Endothelial cell of umbilical vein (primary cell): ENCODE measurements at places on chromosomes 13 and 19. TPM values are rescaled to one million over a fixed set of nuclear protein-coding genes. Genes with fewer than 3 reads are reported as not detected.

Gene LHB
- not detected in 2 replicates for total RNA-seq

Gene GJB6
- not detected in 2 replicates for total RNA-seq

GRCh38 chr13:44259045-44260027, 114.3 kb upstream of the SERP2 start:
- H3K4me3 ChIP-seq: no peak overlapping the region
- peak overlapping the region; percentile 55 for H3K27ac ChIP-seq
- H3K27me3 ChIP-seq: no peaks in the 10 kb centered on the region
- peak; percentile 67 for DNase-seq

Gene MISP
- not detected in 2 replicates for total RNA-seq

DNA sequence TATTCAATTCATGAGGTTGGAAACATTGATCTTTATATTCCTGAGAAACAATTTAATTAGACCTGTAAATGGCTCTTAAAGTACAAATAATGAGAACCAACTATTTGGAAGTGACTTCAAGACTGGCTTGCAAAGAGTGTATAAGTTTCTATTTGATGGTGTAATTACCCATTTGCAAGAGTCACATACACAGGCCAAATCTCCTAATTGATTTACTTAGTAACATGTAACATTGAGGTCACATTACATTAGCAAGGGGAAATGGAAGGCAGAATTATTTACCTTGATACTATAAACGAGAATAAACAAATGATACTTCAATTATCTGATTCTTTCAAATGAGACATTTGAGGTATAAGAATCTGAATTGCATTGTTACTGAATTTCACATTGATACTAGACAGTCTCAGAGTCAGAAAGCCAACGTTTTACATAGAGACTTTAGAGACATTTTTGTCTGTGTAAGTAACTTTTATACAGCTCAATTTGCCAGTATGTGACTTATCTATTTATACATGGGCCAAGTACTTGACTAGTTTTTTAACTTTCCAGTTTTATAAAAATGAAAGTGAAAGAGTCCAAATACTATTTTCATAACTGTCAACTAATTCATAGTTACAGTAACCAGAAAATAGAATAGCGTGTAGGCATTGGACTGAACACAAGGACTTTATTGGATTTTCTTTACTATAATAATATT, 95.6 kb upstream of the RFC3 start:
- no peak overlapping the region for H3K4me3 ChIP-seq
- peaks cover 8% of the 10 kb centered on the region for H3K4me1 ChIP-seq
- H3K27me3 ChIP-seq: no peaks in the 10 kb centered on the region
- H3K27ac ChIP-seq: no peak overlapping the region
- H3K36me3 ChIP-seq: no peaks in the 10 kb centered on the region

GRCh38 chr13:109699628-109700071, 86.7 kb downstream of the IRS2 start:
- no peak for DNase-seq
- H3K36me3 ChIP-seq: no peaks in the 10 kb centered on the region
- H3K27me3 ChIP-seq: no peaks in the 10 kb centered on the region
- no peak overlapping the region for H3K4me3 ChIP-seq
- H3K4me1 ChIP-seq: no peaks in the 10 kb centered on the region

- H3K36me3 ChIP-seq: no peaks in the 10 kb centered on the region
- no peak overlapping the region for H3K27ac ChIP-seq
- H3K4me3 ChIP-seq: no peak overlapping the region
- peaks cover 13% of the 10 kb centered on the region for H3K27me3 ChIP-seq
These were observed 9.9 kb downstream of the IGFL1 start for GRCh38 chr19:46239193-46240024.

GRCh38 chr19:38252941-38253691, 3.1 kb downstream of the PPP1R14A start:
- no peaks in the 10 kb centered on the region for H3K27me3 ChIP-seq
- no peak for DNase-seq
- no peaks in the 10 kb centered on the region for H3K36me3 ChIP-seq

DNA sequence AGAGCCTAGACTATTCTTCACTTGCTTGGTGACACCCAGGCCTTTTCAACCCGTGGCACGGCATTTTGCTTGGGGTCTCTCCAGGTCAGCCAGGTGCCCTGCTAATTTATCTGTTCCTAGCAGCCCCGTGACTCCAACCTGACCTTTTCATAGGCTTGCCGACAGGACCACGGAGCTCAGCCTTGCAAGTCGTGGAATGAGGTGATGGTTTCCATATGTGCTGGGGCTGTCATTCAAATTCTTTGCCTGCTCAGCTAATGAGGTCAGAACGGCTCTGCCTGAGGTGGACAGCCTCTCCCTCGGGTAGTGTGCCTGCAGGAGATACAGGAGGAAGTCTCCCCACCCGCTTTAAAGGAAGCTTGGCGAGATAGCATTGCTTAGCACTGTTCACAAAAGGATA, 61.0 kb downstream of the SHISA2 start:
- DNase-seq: no peak
- H3K27me3 ChIP-seq: no peaks in the 10 kb centered on the region
- no peaks in the 10 kb centered on the region for H3K4me1 ChIP-seq
- H3K36me3 ChIP-seq: no peaks in the 10 kb centered on the region
- no peak overlapping the region for H3K27ac ChIP-seq

GRCh38 chr13:83229574-83230305, 652.5 kb downstream of the SLITRK1 start:
- no peaks in the 10 kb centered on the region for H3K36me3 ChIP-seq
- H3K4me3 ChIP-seq: no peak overlapping the region
- no peaks in the 10 kb centered on the region for H3K4me1 ChIP-seq
- H3K27ac ChIP-seq: no peak overlapping the region
- no peaks in the 10 kb centered on the region for H3K27me3 ChIP-seq

DNA sequence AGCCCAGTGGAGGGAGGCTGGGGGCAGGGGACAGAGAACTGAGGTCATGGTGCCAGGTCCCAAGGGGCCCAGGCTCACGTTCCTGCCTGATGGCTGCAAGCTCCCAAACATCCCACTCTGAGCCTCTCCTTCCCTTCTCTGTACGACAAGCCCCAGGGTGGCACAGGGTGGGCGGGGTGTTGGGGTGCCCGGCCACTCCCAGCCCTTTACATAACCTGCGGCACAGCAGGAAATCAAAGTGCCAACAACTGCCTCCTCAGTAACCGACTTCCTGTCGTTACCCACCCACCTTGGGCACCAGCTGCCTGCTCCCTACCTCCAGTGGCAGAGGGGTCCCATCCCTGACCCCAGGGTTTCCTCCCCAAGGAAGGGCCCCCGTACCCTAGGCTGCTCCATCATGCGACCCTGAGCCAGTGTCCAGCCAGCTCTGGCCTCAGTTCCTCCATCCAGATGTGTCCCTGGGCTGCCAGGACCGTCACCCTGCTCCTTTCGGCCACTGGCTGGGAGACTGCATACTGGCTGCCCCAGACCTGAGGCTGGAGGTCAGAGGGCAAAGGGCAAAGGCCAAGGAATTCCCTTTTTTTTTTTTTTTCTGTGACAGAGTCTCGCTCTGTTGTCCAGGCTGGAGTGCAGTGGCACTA, 27.7 kb upstream of the NFIC start:
- no peak overlapping the region for H3K27ac ChIP-seq
- DNase-seq: no peak
- H3K36me3 ChIP-seq: no peaks in the 10 kb centered on the region
- H3K4me3 ChIP-seq: no peak overlapping the region
